ENCODE measurements at places on chromosomes 3 and 15.

- DNase-seq, result peak; percentile 53
Measured at GRCh38 chr3:34219556-34219955, 421.1 kb downstream of the PDCD6IP start.

- DNase-seq, result no peak
Measured at GRCh38 chr3:80036176-80036575, 268.4 kb upstream of the ROBO1 start.

- DNase-seq, result peak; percentile 75
Measured at GRCh38 chr3:133591271-133591742, 17.8 kb downstream of the CDV3 start.

- peak; percentile 63 for DNase-seq
Measured at GRCh38 chr3:188792793-188793192, 379.0 kb upstream of the TPRG1 start.
